ENCODE measurements at places on chromosomes 16 and 17.

DNA sequence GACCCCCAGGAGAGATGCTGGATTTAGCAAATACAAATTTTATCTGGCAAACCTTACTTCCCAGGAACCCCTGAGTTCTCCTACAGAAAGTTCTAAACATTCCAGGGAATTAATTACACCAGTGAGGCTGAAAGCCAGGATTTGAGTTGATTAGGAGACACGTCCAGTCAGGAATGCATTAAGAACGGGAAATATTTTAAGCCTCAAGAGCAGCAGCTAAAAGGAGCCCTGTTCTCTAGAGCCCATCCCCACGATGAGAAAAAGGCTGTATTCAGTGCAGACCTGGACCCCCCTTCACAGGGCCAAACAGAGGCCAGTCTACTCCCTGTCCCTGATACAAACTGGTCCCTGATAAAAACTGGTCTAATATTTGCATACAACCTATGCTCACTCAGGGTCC is 55.0 kb downstream of the VAT1L start:
- no peak for DNase-seq

GRCh38 chr17:27577884-27578717 is 52.9 kb upstream of the LGALS9 start:
- no peak for DNase-seq

DNA sequence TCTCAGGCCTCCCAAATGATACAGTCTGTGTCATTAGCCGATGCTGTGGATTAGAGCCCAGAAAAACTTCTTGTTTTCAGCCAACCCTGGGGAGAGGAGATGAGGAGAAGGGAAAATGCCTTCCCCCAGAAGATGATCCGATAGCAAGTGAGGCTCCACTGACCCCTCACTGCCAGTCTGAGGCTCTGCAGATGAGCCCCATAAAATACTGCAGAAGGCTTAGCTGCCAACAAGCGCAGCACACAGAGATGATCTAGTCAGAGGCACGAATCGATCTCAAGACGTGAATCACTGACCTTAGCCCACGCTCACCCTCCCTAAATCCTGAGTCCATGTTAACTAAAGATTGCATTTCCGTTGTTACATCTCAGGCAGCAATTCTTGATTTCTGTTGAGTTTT is 31.5 kb downstream of the SALL1 start:
- no peak for DNase-seq

- no peak for DNase-seq
These were observed 702 bp upstream of the ALDH3A1 start for GRCh38 chr17:19748807-19749193.

GRCh38 chr17:42065201-42065600 is 14.8 kb upstream of the C17orf113 start:
- DNase-seq, result no peak

DNA sequence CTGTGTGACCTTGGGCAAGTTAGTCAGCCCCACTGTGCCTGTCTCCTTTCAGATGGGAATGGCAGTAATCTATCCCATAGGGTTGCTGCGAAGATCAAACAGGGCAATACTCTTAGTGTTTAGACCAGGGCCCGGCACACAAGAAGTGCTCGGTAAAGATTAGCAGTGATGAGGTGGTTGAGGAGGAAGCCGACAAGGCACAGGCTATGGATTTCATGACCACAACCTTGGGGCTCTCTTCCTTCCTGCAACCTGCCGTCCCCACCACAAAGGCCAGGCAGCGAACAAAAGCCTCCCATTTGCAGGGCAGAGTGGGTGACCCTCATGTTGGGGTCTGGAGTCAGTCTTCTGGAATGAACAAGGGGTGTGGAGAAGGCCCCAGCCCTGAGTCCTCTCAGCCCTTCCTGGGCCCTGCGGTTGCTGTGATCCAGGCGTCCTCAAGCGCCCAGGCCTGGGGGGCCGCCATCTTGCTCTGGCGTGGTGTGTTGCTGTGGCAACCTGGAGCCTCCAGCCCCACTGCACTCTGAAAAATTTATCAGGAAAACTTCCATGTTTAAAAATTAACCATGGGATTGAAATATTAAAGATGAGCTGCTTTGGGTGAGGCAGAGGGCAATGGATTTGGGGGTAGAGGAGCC is 9.8 kb downstream of the ADAM11 start:
- no peak for DNase-seq

DNA sequence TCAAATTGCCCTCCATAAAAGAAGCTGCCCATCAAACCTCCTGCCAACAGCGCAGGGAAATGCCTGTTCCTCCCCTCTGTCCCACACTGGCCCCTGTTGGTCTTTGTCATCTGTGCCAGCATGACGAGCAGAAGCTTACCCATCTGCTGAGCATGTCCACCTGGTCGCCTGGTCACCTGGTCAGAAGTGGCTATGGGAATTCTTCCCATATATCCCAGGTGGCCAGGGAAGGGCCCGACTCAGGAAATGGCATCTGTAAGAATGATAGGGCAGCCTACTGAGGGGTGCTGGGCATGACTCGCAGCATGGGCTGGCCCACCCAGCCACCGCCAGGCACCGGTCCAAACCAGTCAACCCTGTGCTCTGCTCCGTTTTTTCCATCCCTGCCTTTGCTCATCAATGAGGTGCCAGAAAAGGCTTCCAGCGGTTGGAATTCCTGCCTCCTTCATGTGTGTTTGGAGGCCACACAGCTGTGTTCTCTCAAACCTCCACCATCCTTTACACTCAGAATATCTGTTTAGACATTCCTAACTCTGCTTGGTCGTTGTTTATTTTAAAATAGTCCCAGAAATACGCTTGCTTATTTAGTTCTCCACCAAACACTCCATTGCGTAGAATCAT is 145.2 kb downstream of the CLEC16A start:
- DNase-seq, result no peak

- no peak for DNase-seq
These were observed 25.8 kb upstream of the KLHDC4 start for GRCh38 chr16:87791295-87792204.

DNA sequence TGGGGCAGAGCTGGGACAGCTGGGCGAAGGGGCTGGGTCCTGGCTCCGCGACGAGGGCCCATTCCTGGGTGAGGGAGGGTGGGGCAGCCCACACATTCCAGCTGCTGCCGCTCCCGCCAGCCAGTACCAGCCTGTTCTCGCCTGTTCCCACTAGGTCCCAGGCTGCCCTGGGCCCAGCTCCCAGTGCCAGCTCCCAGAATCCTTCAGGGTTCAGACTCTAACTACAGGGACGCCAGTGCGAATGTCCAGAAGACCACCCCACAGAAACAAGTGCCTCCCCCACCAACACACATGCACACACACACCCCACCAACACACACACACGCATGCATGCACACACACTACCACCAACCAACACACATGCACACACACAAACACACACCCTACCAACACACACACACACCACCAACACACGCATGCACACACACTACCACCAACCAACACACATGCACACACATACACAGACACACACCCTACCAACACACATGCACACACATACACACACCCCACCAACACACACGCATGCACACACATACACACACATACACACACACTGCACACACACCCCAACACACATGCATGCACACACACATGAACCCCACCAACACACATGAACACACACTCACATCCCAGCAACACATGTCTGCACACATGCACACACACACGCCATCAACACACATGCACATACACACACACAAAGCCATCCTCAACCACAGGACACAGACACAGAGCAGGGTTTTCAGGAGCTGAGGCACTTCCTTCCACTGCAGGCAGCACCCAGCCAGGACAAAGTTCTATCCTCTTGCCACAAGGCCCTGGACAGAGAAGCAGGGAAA is 27.5 kb upstream of the KRT17 start:
- DNase-seq, result no peak

DNA sequence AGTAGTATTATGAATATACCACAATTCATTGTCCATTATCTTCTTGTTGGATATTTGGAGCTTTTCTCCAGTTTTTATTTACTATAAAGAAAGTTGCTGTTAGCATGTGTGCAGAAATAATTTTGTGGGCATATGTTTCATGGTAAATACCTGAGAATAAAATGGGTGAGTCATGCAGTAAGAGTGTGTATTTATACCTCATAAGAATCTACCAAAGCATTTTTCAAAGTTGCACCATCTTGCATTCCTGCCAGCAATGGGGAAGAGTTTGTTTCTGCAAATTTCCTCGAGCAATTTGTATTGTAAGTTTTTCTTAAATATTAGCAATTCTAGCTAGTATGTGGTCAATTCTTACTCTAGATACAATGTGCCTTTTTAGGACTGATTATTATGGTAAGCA is 7.9 kb upstream of the MON1B start:
- no peak for DNase-seq

- no peak for DNase-seq
These were observed 105.7 kb downstream of the RPTOR start for GRCh38 chr17:80650331-80650672.

DNA sequence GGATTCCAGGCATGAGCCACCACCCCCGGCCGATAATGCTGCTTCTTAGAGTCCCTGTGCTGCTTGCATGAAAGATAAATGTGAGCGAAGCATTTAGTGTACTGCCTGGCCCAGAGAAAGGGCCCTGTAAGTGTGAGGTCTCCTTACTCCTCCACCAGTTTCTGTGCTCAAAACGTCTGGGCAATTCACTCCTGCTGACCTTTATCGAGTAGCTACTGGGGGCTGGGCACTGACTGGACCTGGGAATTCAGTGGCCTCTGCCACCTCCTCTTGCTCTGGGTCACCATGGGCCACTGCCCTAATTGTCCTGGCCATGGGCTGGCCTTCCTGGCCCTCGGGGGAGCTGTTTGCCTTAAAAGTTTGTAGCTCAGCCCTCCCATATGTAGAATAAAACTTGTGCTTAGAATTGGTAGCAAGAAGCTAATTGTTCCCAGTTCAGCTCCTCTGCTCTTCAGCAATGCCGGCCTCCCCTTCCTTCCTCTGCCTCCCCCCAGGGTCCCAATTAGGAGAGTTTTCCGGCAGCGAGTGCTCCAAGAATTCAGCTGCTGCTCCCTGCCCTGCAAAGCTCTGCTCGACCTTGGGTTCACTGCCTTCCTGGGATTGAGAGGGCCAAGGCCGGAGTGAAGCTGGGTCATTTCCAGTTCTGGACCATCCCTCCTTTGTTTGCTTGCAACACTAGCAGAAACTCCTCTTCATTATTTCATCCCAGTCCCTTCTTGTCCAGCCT is 98.9 kb upstream of the CDC42EP4 start:
- no peak for DNase-seq

DNA sequence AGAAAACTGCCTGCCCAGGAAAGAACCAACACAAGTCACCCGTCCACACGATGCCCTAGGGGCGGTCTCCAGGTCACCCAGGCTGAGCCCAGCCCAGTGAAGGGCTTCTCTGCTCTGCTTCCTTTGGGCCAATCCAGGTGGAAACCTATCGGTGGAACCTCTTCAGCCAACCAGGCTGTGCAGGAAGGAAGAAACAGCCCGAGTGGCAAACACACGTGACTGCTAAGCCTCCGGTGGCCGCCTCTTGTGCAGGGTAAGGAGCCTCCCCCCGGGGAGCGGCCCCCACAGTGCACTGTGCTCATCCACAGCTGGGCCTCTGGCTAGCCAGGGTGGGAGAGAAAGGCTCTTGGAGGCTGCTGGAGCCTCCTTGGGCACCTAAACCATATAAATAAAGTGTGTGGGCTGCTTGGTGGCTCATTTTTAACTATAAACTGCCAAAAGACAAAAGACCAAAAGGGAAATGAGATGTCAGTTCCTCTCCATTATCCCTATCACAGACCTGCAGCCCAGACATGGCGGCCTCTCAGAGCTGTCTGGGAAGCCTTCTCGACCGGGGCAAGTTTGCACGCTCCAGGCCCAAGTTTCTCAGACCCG is 2.4 kb downstream of the RTN4RL1 start:
- no peak for DNase-seq

DNA sequence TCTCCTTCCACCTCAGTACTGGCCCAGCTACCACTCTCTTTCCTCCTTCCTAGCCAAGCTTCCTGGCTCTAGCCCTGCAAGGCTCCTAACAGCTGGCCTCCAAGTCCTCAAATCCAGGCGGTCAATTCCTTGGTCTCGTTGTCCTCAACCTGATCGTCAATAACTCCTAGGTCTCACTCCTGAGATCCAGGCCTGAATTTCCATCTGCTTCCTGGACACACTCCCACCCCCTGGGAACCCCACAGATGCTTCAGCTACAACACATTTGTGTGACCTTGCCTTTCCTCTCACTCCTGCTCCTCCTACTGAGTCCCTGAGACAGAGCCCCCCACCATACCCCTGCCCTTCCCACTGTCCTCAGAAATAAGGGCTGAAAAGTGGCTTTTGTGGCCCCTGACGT is 2.3 kb downstream of the ENKD1 start:
- no peak for DNase-seq

- no peak for DNase-seq
These were observed 34.5 kb upstream of the TEX2 start for GRCh38 chr17:64297467-64298088.

- no peak for DNase-seq
These were observed 129.7 kb downstream of the KCNJ2 start for GRCh38 chr17:70298929-70299531.

GRCh38 chr17:65750631-65751115 is 189.2 kb upstream of the AXIN2 start:
- peak; percentile 8 for DNase-seq

GRCh38 chr17:66727634-66728570 is 107.0 kb upstream of the CACNG5 start:
- peak; percentile 71 for DNase-seq

Data from HuH-7 (cell line).